ENCODE measurements at places on chromosomes 12 and 14.

GRCh38 chr12:22014783-22015144 lies 31.3 kb upstream of the CMAS start:
- DNase-seq: no peak

DNA sequence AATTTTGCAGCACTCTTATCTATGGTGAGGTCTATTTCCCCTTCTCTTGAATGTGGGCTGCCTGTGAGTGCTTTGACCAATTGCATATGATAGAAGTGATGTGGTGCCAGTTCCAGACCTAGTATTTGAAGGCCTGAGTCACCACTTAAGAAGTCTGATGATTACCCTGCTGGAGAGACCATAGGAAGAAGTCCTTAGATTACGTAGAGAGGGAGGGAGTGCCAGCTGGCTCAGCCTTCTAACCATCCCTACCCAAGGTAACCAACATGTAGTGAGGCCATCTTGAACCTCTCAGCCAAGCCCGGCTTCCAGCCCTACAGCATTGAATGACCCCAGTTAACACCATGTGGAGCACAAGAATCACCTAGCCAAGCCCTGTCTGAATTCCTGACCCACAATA lies 166.9 kb downstream of the NELL2 start:
- no peak for DNase-seq

- DNase-seq: no peak
Observed at GRCh38 chr12:108849660-108850059, 7.7 kb downstream of the SSH1 start.

- DNase-seq: no peak
Observed at GRCh38 chr14:68232300-68233055, 412.9 kb downstream of the RAD51B start.

GRCh38 chr14:20775043-20775442 lies 6.0 kb upstream of the RNASE6 start:
- DNase-seq: no peak

GRCh38 chr12:12804011-12804410 lies 9.1 kb upstream of the DDX47 start:
- no peak for DNase-seq

DNA sequence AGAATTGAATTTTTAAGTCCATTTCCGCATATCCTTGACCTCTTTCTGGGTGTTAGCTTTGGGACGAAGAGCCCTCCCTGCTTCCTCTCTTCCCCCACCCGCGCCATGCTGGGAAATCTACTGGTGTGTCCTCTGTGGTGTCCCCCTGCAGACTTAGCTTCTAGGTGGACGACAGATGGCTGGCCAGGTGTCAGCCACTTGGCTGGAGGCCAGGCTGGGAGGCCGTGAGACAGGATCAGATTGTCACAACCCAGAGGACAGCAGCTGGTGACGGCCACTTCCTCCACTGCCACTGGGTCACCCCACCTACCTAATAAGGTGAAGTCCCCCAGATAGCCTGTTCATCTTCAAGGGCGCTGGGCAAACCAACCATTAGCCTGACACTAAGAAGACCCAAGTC lies 13.3 kb upstream of the DTX1 start:
- DNase-seq: no peak

DNA sequence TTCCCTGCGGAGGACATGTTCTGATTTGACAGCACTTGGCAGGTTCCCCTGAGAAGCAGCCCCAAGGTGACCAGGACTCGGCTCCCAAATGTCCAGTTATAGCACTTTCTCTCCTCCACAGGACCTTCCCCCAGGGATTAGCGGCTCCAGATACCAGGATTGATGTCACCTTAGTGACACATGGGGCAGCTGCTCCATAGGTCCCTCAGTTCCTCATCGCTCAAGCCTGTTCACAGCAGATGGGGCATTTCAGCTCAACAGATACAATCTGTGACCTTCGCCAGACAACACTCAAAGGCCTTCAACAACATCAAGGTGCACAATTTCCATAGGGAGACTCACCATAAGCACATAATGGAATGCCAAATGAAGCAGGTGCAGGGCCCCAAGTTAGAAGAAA lies 67.9 kb upstream of the ZFP36L1 start:
- DNase-seq: no peak

DNA sequence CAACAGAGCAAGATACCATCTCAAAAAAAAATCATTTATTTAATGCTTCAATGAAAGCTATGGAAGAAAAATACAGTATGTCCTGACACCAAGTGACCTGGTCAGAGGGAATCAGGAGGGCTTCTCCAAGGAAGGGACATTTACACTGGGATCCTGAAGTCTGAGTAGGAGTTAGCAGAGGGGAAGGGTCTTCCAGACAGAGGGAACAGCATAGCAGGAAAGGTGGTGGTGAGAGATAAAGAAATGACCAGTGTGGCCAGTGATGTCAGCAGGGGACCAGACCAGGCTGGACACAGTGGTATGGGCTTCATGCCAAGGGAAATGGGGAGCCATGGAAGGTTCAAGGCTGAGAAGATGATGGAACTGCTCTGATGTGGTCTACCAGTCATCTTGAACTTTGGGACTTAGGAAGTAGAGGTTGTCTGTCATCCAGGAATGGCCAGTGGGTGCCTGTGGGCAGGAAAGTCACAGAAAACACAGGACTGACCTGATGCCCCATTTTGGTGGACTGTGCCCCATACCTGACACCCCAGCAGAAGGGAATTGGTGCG lies 7.8 kb upstream of the TCHP start:
- no peak for DNase-seq

DNA sequence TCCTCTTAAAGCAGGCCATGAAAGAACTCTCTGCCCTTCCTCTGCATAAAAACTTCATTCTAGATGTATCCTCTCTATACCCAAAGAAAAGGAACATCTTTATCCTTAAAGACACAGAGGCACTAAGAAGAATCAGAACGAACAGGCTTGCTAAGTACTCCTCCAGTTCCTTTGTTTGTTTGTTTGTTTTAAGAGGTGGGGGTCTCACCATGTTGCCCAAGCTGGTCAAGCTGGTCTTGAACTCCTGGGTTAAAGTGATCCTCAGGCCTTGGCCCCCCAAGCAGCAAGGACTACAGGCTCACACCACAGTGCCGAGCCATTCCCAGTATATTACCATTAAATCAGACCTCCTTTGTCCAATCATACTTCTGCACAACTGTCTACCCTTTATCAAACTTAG lies 14.0 kb downstream of the GDF3 start:
- DNase-seq: no peak

DNA sequence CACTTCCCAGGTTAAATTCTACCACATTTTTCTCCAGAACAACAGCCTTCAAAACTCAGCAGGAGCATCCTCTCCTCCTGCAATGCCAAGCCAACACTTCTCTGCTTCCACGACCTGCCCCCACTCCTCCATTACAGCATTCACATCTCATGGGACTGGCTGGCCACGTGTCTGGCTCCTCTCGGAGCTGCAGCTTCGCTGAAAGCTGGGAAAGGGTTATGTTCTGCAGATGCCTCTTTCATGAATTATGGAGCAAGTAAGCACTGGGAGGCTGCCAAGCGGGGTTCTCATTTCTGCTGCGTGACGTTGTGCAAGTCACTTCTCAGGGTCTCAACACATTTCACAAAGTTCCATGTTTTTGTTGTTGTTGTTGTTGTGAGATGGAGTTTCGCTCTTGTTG lies 142.2 kb upstream of the RFLNA start:
- DNase-seq: no peak

DNA sequence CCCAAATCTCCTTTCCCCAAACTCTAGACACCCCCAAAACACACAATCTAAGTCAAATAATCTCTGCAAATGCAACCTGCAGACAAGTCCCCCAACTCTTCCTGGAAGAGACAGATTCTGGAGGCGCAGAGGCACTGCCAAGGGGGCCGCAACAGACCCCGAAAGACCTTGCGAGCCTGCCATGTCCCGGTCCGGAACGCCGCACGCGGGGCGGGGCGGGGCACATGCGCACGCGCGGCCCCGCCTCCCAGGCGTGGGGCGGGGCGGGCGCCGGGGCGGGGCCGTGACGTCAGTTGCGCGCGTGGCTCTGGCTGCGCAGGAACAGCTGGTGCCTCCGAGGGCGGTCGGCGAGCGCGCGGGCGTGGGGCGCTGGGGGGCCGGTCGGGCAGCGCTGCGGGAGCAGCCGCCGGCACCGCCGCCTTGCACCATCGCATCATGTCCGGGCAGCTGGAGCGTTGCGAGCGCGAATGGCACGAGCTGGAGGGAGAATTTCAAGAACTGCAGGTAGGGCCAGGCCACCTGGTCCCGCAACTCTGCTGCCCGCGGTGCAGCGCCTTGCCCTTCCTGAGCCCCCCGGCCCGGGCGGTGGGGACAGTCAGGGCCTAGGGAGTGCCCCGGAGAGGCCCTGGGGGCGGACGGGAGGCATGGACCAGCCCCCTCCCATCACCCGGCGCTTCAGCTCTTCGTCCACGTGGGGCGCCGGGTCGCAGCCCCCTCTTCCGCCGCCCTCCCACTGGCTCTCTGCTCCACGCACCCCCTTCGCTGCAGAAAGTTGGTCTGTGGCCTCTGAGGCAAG lies at the start of gene TMEM120B:
Gene TMEM120B (plus strand): TSS at position 292 of the 796 bp plus-strand sequence. CDS start 144 bp downstream, at position 436.
- peak; percentile 92 for DNase-seq

DNA sequence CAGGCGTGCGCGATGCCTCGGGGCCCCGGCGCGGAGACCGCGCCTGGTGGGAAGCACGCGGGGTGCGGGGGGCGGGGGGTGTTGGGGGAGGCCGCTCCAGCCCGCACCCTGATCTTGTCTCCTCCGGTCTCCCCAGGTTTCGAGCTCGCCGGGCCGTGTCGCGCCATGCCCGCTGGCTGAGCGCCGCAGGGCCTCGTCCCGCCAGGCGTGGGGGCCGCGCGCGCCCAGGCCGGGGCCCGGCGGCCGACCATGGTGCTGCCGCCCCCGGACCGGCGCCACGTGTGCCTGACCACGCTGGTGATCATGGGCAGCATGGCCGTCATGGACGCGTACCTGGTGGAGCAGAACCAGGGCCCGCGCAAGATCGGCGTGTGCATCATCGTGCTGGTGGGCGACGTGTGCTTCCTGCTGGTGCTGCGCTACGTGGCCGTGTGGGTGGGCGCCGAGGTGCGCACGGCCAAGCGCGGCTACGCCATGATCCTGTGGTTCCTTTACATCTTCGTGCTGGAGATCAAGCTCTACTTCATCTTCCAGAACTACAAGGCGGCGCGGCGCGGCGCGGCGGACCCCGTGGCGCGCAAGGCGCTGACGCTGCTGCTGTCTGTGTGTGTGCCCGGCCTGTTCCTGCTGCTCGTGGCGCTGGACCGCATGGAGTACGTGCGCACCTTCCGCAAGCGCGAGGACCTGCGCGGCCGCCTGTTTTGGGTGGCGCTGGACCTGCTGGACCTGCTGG lies 2.4 kb downstream of the TMEM121 start:
- no peak for DNase-seq

DNA sequence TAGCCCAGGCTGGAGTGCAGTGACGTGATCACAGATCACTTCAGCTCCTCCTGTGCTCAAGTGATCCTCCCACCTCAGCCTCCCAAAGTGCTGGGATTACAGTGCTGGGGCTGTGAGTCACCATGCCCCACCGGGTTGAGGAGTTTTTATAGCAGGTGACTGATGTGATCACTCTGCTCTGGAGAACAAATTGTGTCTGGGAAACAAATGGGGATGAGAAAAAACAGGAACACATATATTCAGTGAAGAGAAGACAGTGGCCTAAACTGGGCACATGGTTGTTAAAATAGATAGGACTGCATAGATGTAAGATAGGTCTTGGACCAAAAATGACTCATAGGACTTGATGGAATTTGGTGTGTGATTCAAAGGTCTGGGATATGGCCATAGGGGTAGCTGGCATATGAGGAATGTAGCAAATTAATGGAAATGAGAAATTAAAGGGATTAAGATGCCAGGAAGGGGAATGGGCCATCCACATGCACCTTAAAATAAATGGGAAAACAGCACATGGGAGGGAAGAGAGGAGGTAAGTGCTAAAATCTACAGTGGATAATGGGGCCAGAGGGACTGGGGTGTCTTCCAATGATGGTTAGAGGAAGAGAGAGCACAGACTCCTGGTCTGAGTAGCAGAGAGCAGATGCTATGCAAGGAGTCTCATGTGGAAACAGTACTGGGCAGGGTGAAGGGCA lies 11.2 kb downstream of the BCAT1 start:
- no peak for DNase-seq

DNA sequence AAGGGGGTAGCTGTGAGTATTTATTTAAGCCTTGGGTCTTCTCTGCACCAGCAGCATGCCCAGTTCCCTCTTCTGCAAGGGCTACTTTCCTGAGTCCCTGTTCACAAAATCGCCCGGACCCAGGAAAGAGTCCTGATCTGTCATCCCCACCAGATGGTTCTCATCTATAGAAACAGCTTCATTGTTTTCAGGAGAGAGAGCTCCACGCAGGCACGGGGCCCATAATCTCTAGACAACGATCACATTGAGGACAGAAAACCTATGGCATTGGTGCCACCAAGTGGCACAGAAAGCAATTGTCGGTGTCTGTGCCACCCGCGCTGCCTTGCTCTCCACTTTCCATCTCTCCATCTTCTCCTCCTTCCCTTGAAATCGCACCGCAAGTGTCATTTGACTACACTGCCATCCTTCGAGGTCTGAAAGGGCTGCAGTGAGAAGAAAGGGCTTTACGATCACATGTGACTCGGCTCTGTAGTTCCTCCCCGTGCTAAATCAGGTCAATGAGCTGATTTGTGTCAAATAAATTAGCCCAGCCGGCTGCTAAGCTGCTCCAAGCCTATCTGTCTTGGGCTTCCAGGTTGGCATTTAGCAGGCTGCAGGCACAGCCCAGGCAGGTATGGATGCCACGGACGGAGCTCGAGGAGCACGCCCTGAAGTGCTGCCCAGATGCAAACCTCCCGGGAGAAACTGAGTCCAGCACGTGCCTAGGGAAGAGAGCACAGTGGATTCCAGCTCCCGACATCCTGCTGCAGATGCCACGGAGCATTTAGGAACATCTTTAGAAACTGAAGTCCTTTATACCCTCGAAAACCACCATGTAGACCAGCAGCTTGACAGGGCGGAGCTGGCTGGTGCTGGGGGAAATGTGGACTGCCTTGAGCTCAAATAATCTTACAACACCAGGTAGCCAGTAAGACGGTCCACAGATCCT lies 28.8 kb downstream of the SPRING1 start:
- peak; percentile 53 for DNase-seq
